ENCODE measurements at places on chromosomes 1 and 21.

- no peak for DNase-seq
Observed at GRCh38 chr1:64047549-64047996, 155.8 kb upstream of the UBE2U start.

DNA sequence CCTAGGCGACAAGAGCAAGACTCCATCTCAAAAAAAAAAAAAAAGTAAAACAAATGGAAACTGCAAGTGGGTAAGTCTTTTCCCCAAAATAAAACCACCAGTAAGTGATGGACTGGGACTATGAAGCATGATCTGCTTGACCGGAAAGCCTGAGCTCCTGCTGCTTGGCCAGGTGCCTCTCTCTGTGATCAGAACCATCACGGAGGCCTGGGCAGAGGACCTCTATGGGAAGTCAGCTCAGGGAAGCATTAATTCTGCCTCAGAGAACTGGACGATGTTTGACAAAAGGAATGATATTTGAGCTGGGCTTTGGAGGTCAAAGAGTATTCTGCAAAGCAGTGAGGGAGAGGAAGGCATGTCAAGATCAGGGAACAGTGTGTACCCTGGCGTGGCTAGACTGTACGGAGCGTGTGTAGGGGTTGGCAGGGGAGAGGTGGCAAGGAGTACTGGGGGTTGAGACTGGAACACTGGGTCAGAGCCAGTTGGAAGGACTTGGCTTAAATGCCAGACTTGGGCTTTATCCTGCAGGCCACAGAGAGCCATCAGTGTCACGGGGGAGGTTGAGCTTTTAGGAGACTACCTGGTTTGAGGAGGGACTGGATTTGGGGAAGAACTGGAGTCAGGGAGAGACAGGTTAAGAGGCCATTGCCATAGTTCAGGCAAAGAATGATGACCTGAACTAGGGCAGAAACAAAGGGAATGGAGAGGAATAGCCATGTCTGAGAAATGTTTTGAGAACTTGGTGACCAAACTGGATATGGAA, 16.4 kb downstream of the ATP1A2 start:
- no peak for DNase-seq

- DNase-seq: no peak
Observed at GRCh38 chr1:221469476-221469875, 272.4 kb downstream of the DUSP10 start.

GRCh38 chr1:54014009-54014629, 3.9 kb downstream of the LDLRAD1 start:
- DNase-seq: no peak

GRCh38 chr1:90273241-90273774, 278.4 kb downstream of the ZNF326 start:
- no peak for DNase-seq

- DNase-seq: no peak
Observed at GRCh38 chr21:34661848-34662247, 6.9 kb upstream of the CLIC6 start.

DNA sequence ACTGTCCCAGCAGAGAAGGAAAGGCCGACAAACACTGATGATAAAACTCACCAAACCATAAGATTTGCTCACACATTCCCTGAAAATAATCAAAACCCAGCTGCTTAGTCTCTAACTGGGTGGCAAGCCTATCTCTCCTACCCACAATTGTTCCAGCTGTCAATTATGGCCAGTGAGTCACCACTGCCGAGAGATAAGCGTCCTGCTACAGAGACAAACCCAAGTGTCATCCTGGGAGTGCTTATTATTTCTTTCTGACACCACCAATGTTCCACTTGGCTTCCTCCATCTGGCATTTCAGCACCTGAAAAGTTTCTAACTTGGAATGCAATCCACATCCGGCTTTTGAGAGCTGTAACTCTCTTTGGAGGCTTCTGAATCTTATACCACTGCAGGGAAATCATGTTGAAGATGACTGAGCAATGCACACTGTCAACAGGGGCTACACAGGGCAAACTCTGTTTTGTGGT, 51.5 kb upstream of the VAV3 start:
- DNase-seq: no peak

DNA sequence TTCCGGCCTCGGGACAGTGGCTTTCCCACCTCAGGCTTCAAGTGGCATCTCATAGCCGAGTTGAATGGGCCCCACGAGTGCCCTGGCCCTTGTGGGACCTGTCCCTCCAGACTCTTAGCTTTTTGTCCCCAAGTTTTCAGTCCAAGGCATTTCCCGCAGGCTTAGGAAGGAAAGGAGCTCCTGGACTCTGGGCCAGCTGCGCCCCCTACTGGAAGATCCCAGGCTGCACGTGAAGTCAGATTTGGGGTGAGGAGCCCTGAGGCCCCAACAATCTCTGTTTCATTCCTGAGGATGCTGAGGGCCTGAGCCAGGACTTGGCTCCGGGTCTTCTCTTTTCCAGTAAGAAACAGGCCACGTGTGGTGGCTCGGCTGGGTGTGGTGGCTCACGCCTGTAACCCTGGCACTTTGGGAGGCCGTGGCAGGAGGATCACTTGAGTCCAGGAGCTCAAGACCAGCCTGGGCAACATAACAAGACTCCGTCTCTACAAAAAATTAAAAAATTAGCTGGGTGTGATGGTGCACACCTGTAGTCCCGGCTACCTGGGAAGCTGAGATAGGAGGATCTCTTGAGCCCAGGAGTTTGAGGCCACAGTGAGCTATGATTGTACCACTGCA, 67.4 kb downstream of the ARHGEF10L start:
- no peak for DNase-seq
